ENCODE measurements at places on chromosomes 3 and 15.

DNA sequence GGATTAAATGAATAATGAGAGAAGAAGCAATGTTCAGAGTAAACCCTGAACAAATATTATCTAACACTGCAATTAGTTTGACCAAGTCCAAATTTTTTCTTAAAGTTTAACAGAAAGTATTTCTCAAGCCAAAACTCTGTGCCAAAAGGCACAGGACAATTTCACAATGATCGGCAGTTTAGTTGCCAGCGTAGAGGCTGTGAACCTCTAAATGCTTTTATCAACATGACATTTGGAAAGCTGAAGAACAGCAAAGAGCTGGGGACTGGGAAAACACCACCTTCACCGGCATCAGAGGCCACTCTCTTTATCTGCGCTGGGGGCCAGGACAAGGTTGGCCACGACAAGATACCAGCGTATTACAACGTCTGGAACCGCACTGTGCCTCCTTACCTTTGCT, 125.6 kb downstream of the ADAMTS17 start:
- no peaks in the 10 kb centered on the region for H3K27me3 ChIP-seq
- H3K36me3 ChIP-seq, result no peaks in the 10 kb centered on the region
- no peak for DNase-seq
- H3K4me1 ChIP-seq, result peaks cover 13% of the 10 kb centered on the region
- H3K27ac ChIP-seq, result no peak overlapping the region
- H3K4me3 ChIP-seq, result no peak overlapping the region

DNA sequence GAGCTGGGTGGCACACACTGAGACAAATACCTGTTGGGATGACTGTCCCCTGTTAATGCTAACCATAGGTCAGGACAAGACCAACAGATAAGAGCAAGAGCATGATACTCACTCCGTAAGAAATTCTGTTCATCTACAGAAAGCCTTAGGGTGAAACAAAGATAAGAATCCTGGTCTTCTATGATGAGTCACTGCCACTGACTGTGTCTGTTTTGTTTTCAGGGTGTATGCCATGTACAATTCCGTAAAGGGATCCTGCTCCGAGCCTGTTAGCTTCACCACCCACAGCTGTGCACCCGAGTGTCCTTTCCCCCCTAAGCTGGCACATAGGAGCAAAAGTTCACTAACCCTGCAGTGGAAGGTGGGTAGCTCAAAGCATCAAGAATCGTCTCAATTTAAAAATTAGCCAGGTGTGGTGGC, 141.1 kb downstream of the GHSR start:
- no peaks in the 10 kb centered on the region for H3K4me1 ChIP-seq
- peaks cover 5% of the 10 kb centered on the region for H3K36me3 ChIP-seq
- no peak overlapping the region for H3K4me3 ChIP-seq
- no peak for DNase-seq
- no peaks in the 10 kb centered on the region for H3K27me3 ChIP-seq
- H3K27ac ChIP-seq, result peak overlapping the region; percentile 68

GRCh38 chr3:58222161-58222724, 11.5 kb upstream of the DNASE1L3 start:
- peaks cover 3% of the 10 kb centered on the region for H3K4me1 ChIP-seq
- no peak overlapping the region for H3K27ac ChIP-seq
- no peak overlapping the region for H3K4me3 ChIP-seq
- DNase-seq, result no peak
- peaks cover 17% of the 10 kb centered on the region for H3K27me3 ChIP-seq

GRCh38 chr3:148331081-148331846, 366.4 kb upstream of the AGTR1 start:
- no peak overlapping the region for H3K4me3 ChIP-seq
- H3K36me3 ChIP-seq, result peaks cover 3% of the 10 kb centered on the region
- H3K27me3 ChIP-seq, result no peaks in the 10 kb centered on the region
- H3K27ac ChIP-seq, result no peak overlapping the region
- no peak for DNase-seq

DNA sequence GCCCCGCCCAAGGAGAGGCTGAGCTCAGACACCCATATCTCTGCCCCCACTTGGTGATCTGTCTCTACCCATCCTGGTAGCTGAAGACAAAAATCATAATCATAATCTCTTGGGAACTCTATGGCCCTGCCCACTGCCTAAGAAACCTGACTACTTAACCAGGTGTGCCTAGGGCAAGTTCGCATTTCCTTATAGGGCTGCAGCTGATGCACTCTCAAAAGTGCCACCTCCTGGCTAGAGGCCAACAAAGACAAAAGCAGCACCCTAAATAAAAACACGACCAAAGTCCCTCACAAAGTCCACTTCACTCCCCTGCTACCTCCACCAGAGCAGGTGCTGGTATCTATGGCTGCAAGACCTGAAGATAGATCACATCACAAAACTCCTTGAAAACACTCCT, 250.4 kb upstream of the SLITRK3 start:
- no peaks in the 10 kb centered on the region for H3K27me3 ChIP-seq
- no peak overlapping the region for H3K4me3 ChIP-seq
- H3K27ac ChIP-seq, result no peak overlapping the region
- no peaks in the 10 kb centered on the region for H3K4me1 ChIP-seq
- no peaks in the 10 kb centered on the region for H3K36me3 ChIP-seq
- DNase-seq, result no peak

GRCh38 chr3:66428733-66429132, 72.1 kb downstream of the LRIG1 start:
- H3K4me3 ChIP-seq, result peak overlapping the region; percentile 20
- peaks cover 86% of the 10 kb centered on the region for H3K4me1 ChIP-seq
- H3K36me3 ChIP-seq, result peaks cover 39% of the 10 kb centered on the region
- no peak for DNase-seq
- H3K27me3 ChIP-seq, result no peaks in the 10 kb centered on the region

GRCh38 chr3:196947136-196947859, 5.0 kb upstream of the NCBP2 start:
- H3K4me3 ChIP-seq, result no peak overlapping the region
- H3K4me1 ChIP-seq, result peaks cover 22% of the 10 kb centered on the region
- peaks cover 5% of the 10 kb centered on the region for H3K36me3 ChIP-seq
- H3K27me3 ChIP-seq, result peaks cover 2% of the 10 kb centered on the region
- H3K27ac ChIP-seq, result no peak overlapping the region

DNA sequence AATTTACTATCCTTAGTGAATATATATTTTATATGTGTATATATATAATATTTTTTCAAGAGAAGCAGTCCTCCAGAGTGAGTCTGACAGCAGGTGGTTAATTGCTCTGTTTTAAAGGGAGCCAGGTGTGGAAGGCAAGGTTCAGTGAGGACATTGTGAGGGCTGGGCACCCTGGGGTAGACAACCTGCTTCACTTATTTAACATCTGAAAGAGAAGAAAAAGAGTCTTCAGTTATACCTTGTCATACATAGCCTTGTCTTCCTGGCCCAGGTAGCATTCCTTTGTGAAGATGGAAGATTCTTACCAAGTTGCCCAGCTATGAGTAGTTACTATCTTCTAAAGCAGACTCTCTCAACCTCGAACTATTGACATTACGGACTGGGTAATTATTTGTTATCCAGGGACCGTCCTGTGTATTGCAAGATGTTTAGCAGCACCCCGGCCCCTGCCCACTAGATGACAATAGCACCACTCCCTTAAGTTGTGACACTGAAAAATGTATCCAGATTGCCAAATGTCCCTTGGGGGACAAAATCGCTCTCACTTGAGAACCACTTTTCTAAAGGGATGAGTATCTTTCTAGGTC, 336.0 kb upstream of the TRIM42 start:
- H3K27me3 ChIP-seq, result no peaks in the 10 kb centered on the region
- H3K36me3 ChIP-seq, result no peaks in the 10 kb centered on the region
- no peaks in the 10 kb centered on the region for H3K4me1 ChIP-seq
- no peak for DNase-seq
- no peak overlapping the region for H3K4me3 ChIP-seq

DNA sequence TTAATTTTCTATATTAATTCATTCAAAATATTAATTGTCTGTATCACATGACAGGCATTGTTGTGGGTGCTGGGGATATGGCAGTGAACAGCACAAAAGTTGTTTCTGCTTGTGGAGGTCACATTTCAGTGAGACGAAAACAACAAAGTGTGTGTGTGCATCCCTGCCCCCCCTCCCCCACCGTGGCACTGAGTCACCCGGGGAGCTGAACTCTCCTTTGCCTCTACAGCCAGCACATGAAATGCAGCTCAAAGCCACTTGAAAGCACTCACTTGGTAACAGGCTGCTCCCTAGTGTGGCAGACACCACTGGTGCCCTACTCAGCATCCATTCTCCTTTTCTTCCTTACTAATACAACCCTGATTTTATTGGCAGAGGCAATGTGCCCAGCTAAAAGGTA, 16.9 kb upstream of the SCAMP5 start:
- H3K4me3 ChIP-seq, result no peak overlapping the region
- no peak for DNase-seq
- H3K36me3 ChIP-seq, result no peaks in the 10 kb centered on the region

DNA sequence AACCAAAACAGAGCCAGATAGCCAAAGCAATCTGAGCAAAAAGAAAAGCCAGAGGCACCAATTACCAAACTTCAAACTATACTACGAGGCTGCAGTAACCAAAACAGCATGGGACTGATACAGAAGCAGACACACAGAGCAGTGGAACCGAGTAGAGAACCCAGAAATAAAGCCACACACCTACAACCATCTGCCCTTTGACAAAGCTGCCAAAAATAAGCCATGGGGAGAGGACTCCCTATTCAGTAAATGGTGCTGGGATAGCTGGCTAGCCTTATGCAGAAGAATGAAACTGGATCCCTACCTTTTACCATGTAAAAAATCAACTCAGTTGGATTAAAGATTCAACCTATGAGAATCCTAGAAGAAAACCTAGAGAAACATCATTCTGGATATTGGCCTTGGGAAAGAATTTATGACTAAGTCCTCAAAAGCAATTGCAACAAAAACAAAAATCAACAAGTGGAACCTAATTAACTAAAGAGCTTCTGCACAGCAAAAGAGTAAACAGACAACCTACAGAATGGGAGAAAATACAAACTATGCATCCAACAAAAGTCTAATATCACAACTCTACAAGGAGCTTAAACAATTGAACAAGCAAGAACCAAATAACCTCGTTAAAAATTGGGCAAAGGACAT, 95.1 kb downstream of the APBA2 start:
- H3K4me3 ChIP-seq, result no peak overlapping the region
- peaks cover 38% of the 10 kb centered on the region for H3K4me1 ChIP-seq
- no peak for DNase-seq
- peaks cover 9% of the 10 kb centered on the region for H3K36me3 ChIP-seq

DNA sequence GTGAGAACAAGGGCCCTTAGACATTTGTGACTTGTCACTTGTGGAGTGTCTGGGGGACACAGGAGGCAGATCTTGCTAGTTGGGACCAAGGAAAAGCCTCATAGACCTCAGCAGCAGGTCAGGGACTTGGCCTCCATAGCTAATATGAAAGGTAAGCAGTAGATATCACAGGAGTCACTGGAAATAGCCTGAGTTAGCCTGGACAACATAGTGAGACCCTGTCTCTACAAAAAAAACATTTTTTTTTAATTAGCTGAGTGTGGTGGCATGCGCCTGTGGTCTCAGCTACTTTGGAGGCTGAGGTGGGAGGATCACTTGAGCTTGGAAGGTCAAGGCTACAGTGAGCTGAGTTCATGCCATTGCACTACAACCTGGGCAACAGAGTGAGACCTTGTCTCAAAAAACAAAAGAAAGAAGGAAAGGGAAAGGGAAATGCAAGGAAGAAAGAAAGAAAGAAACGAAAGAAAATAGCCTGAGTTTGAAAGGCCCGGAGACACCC, 37.1 kb upstream of the CLK3 start:
- H3K27ac ChIP-seq, result no peak overlapping the region
- no peak overlapping the region for H3K4me3 ChIP-seq
- peaks cover 16% of the 10 kb centered on the region for H3K4me1 ChIP-seq
- H3K27me3 ChIP-seq, result no peaks in the 10 kb centered on the region

DNA sequence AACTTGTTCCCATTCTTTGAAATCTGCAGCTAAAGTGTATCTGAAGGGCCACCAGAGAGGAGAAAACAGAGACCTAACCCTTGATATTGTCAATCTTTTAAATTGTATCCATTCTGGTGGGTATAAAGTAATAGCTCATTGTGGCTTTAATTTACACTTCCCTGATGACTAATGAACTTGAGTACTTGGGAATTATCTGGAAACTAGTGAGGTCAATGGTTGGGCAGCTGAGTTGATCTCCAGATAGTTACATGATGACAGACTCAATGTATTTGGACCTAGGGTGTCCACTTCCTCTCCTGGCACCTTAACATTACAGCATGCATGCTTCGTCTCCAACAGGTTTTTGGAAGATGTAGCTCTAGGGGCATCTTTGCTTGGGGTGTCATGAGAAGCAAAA, 195.2 kb downstream of the PDCD6IP start:
- H3K4me3 ChIP-seq, result no peak overlapping the region
- peaks cover 6% of the 10 kb centered on the region for H3K36me3 ChIP-seq
- H3K27ac ChIP-seq, result no peak overlapping the region
- DNase-seq, result no peak
- H3K4me1 ChIP-seq, result no peaks in the 10 kb centered on the region
- H3K27me3 ChIP-seq, result no peaks in the 10 kb centered on the region

DNA sequence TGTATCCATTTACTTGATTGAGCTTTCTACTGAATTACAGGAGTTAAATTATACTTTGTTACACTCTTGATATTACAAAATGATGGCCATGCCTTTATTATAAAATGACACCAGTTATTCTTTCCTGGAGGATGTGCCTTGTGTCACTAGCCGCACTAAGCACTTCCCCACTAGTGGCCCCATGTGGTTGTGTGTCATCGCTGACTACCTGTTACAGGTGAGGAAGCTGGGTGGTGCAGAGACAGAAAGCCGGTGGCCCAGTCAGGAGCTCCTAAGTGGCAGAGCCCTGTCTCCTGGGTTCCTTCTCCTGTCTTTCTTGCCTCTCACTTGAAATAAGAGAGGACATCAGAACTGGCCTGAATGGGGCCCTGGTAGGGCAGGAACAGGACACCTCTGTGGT, 96.8 kb downstream of the IGF1R start:
- H3K27me3 ChIP-seq, result no peaks in the 10 kb centered on the region
- no peaks in the 10 kb centered on the region for H3K36me3 ChIP-seq
- H3K4me1 ChIP-seq, result peaks cover 16% of the 10 kb centered on the region

All from neural crest cell (in vitro differentiated cells).